ENCODE measurements at places on chromosomes 16 and 17.

DNA sequence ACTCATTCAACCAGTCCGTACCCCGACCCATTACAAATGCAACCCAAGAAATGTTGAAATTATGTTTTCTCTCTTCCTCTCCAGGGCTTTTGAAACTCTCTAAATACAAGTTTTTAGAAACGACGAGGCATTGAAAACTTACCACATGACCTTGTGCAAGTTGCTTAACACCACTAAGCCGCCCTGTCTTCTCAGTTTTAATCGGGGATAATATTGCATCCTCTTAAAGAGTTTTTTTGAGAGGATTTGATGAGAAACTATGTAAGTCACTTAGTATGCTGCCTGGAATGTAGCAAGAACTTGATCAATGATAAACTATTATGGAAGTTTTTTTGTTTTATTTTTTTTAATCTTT lies 149.0 kb upstream of the FAM20A start:
- DNase-seq = no peak

- no peak for DNase-seq
Observed at GRCh38 chr16:1979271-1980029, 1.8 kb downstream of the NOXO1 start.

DNA sequence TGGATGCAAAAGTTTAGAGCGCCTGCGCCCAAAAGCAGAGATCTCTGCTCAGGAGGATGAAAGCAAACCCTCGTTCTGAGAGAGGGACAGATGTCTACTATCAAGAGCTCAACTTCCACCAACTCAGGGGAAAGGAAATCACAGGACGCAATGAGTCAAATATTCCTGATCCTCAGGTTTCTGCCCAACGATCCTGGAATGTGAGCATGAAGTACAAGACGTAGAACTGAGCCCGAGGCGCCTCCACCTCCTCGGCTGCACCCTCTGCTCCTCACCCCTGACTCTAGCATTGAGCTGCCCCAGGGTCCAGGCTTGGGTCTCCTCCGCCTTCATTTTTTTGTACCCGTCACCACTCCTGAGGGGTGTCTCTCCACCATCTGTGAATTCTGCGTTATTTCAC lies 15.4 kb downstream of the IFT140 start:
- no peak for DNase-seq

DNA sequence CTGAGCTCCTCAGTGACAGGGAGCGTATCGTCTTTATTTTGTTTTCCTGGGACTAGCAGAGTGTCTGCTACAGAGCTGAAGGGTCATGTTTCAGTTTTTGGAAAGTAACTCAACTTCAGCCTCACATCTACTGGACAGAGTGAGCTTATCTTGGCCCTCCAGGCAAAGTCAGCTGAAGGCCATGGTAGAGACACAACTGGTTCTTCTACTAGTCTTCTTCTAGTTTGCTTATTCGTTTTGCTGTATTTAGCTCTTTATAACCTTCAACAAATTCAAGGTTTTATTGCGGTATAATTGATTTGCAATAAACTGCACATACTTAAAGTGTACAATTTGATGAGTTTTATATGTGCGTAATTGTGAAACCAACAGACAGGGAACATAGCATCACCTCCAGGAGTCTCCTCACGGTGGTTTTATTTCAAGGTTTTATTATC lies 6.1 kb upstream of the PRKCA start:
- no peak for DNase-seq

GRCh38 chr17:81685108-81685507 lies 1.3 kb downstream of the HGS start:
- DNase-seq = no peak

DNA sequence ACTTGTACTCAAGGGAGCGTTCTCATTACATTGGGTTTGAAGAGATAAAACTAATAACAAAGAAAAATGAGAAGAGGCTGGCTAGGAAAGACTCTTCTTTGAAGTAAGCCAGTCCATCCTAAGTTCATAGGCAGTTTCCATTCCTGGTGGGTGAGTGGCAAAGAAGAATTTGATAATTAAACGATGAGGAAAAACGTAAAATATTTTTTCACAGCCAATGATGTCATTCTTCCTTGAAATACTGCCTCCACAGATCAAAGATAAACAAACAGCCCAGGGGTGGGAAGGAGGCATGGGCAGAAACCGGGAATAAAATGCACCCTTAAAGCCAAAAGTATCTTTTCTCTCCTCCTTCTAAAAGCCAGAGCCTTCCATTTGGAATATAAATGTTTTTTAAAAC lies 346.6 kb downstream of the PMP22 start:
- DNase-seq = no peak

GRCh38 chr17:59839651-59840328 lies 53.0 kb downstream of the TUBD1 start:
- DNase-seq = no peak

GRCh38 chr16:80604600-80605355 lies 64.0 kb downstream of the DYNLRB2 start:
- DNase-seq = no peak

DNA sequence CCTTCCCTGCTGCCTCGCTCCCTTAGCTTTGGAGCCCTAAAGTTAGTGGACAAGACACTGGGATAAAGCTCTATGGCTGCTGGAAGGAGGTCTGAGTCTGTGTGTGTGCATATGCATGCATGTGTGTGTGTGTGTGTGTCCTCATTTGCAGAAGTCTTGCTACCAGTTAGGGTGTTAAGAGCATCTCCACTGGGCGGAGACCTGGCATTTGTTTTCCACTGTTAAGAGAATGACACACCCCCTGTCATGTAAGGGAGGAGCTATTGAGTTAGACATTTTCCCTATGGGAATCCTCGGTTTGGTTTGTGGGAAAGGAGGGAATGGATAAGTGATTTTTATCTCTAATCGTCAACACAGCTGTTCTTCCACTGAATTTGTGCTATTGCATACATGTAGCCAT lies 24.8 kb upstream of the ARHGAP23 start:
- no peak for DNase-seq

DNA sequence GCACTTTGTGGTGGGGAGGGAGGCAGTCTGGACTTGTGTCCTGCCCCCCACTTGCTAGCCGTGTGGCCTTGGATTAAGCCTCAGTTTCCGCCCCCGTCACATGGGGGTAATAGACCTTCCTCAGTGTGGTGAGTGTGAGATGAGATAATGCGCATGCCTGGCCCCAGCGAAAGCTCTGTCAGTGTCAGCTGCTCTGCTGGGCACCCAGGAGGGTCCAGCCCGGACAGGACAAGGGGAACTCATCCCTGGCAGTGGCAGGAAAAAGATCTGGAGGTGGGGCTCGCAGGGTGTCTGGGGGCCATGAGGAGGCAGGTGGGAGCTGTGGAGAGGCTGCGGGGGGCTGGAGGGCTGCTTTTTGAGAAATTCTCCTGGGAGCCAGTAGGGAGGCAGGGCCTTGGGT lies 63.5 kb downstream of the SRCIN1 start:
- DNase-seq = no peak

- no peak for DNase-seq
Observed at GRCh38 chr16:8631373-8631772, 9.9 kb downstream of the METTL22 start.

DNA sequence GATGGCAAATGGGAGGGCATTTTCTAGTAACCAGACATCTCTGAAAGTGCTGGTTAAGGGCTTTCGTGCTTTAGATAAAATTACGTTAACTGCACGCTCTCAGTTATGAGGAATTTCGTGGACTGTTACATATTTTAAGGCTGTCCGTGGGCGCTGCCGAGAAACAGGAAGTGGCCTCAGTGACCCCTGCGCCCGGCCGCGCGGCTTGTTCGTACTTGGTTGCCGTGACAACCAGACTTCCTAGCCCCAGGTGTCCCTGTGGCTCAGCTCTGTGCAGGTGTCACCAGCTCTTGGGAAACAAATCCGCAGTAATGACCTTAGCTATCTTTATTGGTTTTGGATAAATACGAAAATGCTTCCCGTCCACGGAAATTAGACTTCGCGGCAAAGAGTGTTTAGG lies 52.7 kb downstream of the LMF1 start:
- no peak for DNase-seq

DNA sequence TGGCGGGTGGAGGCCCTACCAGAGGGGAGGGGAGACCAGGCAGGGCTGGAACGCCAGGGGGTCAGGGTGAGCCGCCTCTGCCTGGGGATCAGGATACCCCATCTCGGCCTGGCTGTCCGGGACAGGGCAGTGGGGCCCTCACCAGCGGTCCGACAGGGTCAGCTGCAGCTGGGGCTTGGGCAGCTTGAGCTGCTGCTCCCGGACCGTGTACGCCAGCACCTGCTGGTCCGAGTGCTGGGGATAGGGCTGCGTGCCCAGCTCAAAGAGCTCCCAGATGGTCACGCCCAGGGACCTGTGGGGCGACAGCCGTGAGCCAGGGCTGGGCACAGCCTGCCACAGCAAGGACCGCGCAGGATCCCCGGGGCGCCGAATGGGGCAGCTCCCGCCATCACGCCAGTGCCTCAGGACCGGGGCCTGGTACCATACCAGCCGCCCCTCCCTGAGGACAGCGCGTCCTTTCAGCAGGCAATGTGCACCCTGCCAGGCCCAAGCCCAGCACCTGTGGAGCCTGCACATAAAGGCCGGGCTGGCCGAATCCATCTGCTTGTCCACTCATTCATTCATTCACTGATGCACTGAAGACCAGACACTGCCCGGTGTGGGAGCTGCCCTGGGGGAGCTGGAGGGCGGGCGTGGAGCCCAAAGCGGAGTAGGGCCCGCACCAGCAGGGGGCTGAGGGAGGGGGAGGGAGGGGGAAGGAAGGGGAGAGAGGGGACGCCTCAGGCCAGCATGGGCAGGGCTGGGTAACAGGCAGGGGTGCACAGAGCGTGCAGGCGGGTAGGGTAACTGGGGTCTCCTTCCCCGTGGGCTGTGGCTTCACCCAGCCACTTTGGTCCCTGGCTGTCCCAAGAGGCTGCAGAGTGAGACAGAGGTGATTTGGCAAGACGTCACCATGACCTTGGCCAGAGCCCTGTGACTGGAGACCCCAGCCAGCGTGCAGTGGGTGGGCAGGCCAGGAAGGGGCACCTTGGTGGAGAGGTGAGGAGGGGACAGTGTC lies 42.0 kb upstream of the PVALEF start:
- no peak for DNase-seq

- DNase-seq = no peak
Observed at GRCh38 chr16:3266873-3267537, 10.6 kb upstream of the MEFV start.

Data from stimulated activated CD8-positive, alpha-beta memory T cell treated with anti-CD3 and anti-CD28 coated beads, Interleukin-15, amount 100 ng/mL, for 4 hours (primary cell).